NCI-H446 treated with DMSO at 0.1 percent for 48 hours (cell line): ENCODE measurements at places on chromosomes 11 and 22.

DNA sequence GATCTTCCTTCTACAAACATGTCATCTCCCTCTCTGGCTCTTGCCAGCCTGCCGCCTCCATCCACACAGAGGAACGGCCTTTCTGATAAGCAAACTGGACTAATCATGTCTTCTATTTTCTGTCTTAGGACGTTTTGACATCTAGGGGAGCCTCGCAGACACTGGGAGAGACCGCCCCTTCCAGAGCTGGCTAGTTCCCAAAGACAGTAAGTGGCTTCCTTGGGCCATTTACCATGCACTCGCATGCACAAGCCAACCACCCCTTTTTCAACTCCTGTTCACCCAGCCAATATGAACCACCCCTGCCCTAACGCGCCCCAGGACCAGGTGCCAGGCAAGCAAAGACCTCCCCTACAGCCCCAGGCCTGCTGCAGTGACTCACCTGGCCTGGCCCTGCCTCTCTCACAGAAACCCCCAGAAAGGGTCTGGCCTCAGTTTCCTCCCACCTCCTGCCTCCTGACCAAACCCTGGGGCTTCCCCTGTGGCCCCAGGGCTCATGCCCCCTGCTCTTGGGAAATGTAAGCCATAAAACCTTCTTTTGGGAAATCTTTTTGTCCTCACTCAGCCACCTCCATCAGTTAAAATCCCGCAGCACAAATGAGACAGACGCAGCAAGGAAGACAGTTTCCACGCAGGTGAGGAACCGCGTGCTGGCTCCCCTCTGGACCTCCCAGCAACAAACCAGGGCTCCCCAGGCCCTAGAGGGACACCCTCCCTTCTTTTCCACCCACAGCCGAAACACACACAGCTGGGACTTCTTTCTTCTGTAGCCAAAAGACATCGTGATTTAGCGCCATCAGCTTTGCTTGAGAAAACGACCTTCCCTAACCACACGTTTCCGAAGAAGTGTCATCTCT is 38.5 kb downstream of the SHANK2 start:
- DNase-seq, result no peak

- DNase-seq, result no peak
These were observed 9.4 kb downstream of the NCF4 start for GRCh38 chr22:36870250-36870649.

- no peak for DNase-seq
These were observed 2.3 kb downstream of the THAP7 start for GRCh38 chr22:20999350-21000206.

DNA sequence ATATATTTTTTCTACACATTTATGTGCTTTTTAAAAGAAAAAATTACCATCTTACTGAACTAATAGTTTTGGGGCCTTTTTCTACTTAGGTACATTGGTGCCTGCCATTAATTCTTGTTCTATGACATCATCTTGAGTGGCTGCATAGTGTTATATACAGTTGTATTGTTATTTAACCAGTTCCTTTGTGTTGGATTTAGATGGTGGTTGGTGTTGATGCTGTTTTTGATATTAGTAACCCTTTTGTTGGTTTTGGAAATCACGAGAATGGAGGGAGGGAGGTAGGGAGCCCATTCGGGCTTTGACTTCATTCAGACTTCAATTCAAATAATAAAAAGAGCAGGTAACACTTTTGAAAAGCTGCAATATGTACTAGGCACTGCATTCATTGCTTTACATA is 15.4 kb upstream of the C11orf96 start:
- DNase-seq, result no peak

DNA sequence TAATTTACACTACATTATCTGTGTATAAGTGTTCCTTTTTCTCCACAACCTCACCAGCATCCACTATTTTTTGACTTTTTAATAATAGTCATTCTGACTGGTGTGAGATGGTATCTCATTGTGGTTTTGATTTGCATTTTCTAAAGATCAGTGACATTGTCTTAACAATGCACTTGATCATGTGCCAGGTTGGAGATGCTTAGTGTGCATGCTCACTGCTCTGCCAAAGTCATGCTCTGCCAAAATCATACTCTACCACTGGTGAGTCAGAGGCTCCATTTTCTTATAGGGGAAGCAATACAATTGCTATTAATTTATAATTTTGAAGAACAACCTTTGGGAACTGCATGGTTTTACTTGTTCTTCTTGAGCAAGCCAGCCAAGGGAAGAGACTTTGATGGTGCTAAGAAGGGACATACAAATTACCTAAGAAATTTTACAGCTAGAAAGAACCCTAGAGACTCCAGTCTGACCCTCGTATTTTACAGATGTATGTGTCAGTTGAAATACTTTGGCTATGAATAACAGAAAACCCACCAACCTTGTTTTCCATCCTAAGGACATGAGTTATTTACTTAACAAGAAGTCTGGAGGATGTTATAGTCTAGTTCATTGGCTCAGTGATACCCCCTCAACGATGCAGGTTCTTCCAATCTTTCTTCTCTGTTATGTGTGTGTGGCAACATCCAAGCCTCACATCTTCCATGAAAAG is 368.9 kb downstream of the DDX10 start:
- DNase-seq, result peak; percentile 2

- DNase-seq, result no peak
These were observed 209.7 kb downstream of the SNX19 start for GRCh38 chr11:130706572-130706971.

DNA sequence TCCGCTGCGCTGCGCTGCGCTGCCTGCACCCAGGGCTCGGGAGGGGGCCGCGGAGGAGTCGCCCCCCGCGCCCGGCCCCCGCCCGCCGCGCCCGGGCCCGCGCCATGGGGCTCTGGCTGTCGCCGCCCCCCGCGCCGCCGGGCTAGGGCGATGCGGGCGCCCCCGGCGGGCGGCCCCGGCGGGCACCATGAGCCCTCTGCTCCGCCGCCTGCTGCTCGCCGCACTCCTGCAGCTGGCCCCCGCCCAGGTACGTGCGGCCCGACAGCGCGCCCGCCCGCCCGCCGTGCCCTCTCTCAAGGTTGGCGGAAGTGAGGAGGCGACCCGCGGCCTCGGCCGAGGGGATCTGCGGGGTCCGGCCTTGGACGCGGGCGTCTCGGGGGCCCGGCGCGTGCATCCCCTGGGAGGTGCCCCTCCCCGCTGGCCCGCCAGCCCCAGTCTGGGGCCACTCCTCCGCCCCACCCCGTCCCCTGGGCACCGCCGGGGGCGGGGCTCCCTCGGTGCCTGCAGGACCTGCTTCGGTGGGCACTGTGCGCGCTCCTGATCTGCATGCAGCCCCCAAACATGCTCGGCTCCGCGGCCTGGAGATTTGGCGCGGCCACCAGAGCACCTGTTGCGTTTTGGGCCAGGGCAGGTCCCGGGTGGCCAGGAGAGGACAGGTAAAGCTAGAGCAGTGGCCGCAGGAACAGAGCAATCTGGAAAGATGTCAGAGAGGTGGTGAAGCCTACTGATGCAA is 429 bp downstream of the VEGFB start:
- no peak for DNase-seq

- DNase-seq, result no peak
These were observed 47.7 kb downstream of the GAB4 start for GRCh38 chr22:16960220-16960883.

GRCh38 chr11:122690801-122691548 is 35.5 kb downstream of the UBASH3B start:
- DNase-seq, result no peak

- no peak for DNase-seq
These were observed 158.8 kb downstream of the COMMD9 start for GRCh38 chr11:36130401-36130800.

GRCh38 chr11:20162824-20163782 is 2.8 kb upstream of the DBX1 start:
- no peak for DNase-seq

- DNase-seq, result no peak
These were observed 8.4 kb downstream of the SLC3A2 start for GRCh38 chr11:62889126-62889483.

DNA sequence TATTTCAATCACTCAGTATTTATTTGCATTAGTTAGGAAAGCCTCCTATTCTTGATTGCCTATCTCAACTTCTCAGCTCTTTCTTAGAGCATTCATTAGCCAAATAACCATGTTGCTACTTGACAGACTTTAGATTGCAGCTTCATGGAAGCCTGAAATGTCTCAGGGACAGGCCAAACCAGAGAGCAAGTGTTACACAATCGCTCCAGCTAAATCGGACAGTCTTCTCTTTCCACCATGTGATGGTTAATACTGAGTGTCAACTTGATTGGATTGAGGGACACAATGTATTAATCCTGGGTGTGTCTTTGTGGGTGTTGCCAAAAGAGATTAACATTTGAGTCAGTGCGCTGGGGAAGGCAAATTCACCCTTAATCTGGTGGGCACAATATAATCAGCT is 106.5 kb upstream of the DRD2 start:
- DNase-seq, result no peak

- no peak for DNase-seq
These were observed 426.0 kb downstream of the TBC1D22A start for GRCh38 chr22:47188261-47189055.

GRCh38 chr22:50148991-50149721 is 21.4 kb upstream of the PANX2 start:
- DNase-seq, result peak; percentile 14

GRCh38 chr11:121237686-121238658 is 54.6 kb upstream of the SC5D start:
- no peak for DNase-seq

DNA sequence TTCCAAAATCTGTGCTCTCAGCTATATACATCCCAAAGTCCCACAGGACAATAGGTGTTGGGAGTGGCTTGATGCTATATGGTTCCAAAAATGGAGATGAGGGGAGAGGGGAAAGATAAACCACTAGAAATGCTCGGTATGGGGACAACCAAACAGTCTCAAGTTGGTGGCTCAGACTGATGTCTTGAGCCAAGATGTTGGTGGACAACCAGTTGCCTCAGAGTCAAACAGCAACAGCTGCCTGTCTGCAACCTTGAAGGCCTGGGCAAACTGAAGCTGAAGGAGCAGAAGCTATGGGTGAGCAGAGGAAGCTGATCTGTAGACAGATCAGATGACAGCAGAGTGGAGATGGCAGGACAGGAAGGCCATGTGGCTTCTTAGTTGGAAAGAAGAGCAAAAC is 4.0 kb downstream of the RRP8 start:
- DNase-seq, result no peak
